Activated naive CD8-positive, alpha-beta T cell treated with anti-CD3 and anti-CD28 coated beads, Interleukin-2, amount 50 U/mL, for 24 hours (primary cell): ENCODE measurements at places on chromosomes 13 and 19.

GRCh38 chr13:98221234-98221633 is 44.2 kb upstream of the RNF113B start:
- no peak for DNase-seq

- DNase-seq = no peak
Measured at GRCh38 chr19:17052439-17052838, 22.8 kb downstream of the HAUS8 start.

GRCh38 chr13:110115591-110115990 is 191.4 kb downstream of the COL4A1 start:
- DNase-seq = no peak

- no peak for DNase-seq
Measured at GRCh38 chr19:58584498-58585441, 11.6 kb upstream of the MZF1 start.
